ENCODE measurements at places on chromosomes 1 and 21. TPM values are rescaled to one million over a fixed set of nuclear protein-coding genes. Genes with fewer than 3 reads are reported as not detected.

MROH7 gene
- total RNA-seq: not detected

KCNE2 gene
- total RNA-seq: not detected

ZNF683 gene
- not detected for total RNA-seq

GPR25 gene
- not detected for total RNA-seq

TMEM125 gene
- total RNA-seq: not detected

SERINC2 gene
- 27.5 TPM for total RNA-seq

SIM2 gene
- 6.4 TPM for total RNA-seq

HHAT gene
- 1.5 TPM for total RNA-seq

ASCL5 gene
- 0.13 TPM for total RNA-seq

All from A549 treated with Mapracorat at 1 μM for 4 hours (cell line).